Kidney capillary endothelial cell (primary cell): ENCODE measurements at places on chromosomes 5 and 9.
A peak's percentile ranks its signal among the peaks of the same experiment; 100 is the strongest.

DNA sequence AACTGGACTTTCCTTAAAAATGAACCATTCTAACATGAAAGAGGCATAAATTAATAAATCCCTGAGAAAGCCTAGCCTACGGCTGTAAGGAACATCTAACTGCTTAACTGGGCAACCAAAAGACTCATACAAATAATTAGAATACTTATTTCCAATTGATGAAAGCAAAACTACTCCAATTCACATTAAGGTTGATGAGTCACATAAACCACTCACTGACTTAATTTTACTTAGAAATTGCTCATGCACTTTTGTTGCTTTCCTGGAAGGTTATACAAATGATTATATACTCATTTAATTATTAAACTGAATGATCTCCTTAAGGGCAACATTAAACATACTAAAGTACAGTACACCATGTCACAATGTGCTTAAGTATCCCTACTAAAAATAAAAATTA lies 101.9 kb downstream of the NFIB start:
- DNase-seq = no peak

DNA sequence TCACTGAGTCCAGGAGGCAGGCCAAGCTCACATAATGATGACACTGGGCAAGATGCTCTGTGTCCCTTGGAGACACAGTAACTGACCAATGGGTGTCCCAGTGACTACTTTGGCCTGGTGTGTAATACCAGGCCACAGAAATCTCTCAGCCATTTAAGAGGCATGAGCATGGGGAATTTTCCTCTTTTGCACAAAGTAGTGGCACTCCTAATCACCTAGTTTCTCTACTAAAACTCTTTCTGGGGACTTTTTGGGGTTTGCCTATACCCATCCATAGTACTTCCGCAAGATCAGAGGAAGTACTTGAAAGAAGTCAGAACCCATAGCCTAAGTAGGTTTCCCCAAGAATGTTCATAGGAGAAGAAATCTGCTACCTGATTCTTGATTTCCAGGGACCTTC lies 161.9 kb downstream of the ARSB start:
- no peak for DNase-seq

DNA sequence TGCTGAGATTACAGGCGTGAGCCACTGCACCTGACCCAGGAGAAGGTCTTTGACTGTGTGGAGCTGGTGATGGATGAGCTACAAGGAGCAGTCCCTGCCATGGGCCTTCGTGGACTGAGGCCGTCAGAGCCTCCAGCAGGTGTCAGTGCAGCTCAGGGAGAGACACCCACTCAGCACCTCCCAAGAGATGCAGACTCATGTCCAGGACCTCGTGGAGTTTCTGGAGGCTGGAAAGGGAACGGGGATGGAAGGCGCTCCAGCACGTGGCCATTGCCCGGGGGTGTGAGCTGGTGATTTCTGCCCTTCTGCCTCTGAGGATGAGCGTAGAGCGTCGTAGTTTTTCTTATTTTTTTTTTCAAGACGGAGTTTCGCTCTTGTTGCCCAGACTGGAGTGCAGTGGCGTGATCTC lies 9.5 kb downstream of the TOR4A start:
- peak; percentile 68 for DNase-seq

- no peak for DNase-seq
Measured at GRCh38 chr9:120883608-120883996, 6.6 kb upstream of the PHF19 start.

DNA sequence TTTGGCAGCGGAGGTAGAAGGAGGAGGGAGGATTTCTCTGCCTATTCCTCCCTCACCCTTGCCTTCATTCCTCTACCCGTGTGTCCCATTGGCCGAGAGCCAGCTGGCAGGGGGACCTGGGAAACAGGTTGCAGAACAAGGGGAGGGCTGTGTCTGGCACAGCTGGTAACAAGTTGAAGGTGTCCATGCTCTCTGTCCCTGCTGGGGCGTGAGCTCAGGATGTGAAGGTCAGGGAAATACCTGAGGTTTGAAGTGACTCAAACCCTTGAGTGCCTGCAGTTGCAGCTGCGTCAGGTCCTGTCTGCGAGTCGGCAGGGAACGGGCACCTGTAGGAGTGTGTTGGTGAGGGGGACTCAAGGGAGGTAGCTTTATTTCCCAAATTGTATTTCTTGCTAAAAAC lies 16.2 kb downstream of the MIGA2 start:
- DNase-seq = no peak

DNA sequence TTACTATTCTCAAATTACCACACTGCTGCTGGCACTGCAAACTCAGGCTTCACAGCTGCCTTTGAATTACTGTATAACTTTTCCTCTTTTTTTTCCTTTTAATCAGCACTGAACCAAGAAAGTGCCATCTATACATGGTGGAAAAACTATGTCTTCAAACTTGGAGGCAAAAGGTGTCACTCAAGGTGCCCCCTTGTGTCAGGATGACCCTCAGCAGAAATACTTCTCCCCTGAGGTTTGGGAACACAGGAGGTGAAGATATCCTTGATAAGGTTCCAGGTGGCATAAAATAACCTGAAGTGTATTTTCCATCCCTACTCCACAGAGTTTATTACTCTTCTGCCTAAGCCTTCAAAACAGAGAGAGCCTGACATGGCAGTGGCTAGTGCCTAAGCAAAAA lies 14.5 kb downstream of the FRMD3 start:
- DNase-seq = no peak

DNA sequence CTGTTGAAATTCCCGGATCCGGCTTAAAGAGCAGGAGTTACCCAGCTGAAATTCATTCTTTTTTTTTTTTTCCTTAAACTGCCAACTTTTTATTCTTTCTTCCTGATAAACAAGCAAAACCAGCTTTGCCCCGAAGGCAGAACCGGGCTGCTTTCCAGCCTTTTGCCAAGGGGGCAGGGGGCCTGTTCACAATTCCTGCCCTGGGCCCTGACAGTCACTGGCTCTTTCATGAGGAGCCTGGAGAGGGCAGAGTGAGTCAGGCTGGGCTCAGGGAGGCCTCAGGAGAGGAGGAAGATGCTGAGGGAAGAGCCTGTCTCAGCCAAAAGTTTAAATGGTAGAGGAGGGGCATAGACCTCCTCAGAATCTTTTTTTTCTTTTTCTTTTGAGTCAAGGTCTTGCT lies 4.8 kb downstream of the GLIPR2 start:
- DNase-seq = peak; percentile 8

GRCh38 chr5:154143211-154143641 lies 47.3 kb upstream of the GALNT10 start:
- DNase-seq = no peak

DNA sequence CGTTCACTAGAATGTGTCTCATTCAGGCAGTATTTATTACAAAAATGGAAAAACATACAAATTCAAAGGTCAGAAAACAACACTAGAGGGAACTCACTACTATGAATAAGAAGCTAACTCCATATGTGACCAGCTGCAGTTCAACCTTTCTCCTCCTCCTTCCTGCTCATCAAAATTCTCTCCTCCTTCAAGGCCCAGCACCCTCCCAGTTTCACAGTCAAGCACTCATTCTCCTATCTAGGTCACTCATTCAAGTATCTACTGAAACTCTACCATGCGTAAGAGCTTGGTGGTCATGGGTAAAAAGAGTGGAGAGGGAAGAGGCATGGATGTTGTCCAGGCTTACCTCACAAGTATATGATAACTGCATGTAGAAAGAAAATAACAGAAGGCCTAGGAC lies 27.7 kb downstream of the ECPAS start:
- no peak for DNase-seq

DNA sequence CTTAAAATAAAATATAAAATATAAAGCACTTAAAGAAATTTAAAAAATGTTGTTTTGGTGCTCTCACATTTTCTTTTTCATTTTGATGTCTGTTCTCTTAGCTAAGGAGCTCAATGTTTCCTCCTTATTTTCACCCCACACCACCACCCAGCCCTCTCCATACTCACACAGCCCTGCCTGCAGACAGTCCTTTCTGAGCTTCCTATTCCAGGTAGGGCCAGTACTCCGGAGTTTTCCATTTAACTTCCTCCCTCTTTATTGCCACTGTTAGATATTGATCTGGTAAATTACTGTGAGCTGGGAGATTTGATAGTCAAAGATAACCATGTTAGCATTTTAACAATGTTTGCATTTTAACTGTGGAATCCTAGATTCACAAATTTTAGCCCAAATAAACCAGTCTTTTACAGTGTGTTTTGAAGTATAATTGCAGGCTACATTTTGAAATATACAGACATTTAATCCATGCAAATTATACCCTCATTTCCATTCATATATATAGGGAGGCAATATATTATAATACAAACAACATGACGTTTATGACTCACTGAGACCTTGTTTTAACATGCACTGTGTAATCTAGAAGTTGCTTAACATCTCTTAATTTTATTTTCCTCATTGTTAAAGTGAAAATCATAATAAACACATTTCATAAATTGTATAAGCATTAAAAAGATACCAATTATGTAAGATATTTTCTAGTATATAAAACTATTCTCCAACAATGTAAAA lies 927.1 kb downstream of the NR2F1-AS1 start:
- no peak for DNase-seq

DNA sequence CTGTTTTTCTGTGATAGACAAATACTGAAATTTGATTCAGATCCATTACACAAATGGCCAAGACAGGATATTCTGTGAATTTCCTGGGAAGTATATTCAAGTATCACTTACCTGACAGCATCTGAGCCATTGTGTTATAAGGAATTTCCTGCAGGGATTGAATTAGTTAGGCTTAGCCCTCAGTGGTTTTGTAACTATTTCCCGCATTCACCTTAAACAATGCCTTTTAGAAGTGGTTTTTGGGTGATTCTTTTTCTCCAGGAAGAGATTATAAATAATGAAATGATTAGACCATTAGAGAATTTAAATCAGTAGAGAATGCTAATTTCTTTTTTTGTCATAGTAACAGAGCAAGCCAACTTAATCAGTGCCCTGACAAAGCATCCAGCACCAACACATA lies 30.6 kb downstream of the ITGA1 start:
- no peak for DNase-seq

GRCh38 chr5:68365889-68366288 lies 150.3 kb downstream of the PIK3R1 start:
- no peak for DNase-seq

GRCh38 chr9:130239741-130240241 lies 25.8 kb upstream of the HMCN2 start:
- no peak for DNase-seq

GRCh38 chr9:128203024-128203706 lies at the start of gene DNM1:
DNM1 (plus strand) TSS chr9:128203379; CDS start chr9:128203471, 92 bp downstream.
- DNase-seq = peak; percentile 48

GRCh38 chr9:22623236-22623635 lies 176.6 kb downstream of the DMRTA1 start:
- no peak for DNase-seq

DNA sequence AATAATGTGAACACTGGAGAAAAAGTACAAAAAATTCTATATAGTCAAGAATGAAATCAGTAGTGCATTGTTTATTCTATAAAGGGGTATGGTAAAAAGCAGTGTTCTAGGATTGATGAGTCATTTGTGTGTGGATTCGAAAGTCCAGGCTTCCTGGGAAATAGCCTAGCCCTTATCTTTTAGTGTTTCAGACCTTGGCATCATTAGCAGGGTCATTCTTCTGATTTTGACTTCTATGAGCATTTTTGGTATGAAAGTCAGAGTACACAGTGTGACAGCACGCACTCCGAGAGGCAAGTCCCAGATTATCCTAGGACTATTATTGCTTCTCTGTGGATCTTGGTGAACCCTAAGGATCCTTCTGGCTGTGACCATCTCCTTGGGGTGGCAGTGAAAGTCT lies 16.9 kb downstream of the PCSK5 start:
- DNase-seq = peak; percentile 12

- peak; percentile 66 for DNase-seq
Measured at GRCh38 chr9:17810728-17811571, 232.1 kb downstream of the SH3GL2 start.

DNA sequence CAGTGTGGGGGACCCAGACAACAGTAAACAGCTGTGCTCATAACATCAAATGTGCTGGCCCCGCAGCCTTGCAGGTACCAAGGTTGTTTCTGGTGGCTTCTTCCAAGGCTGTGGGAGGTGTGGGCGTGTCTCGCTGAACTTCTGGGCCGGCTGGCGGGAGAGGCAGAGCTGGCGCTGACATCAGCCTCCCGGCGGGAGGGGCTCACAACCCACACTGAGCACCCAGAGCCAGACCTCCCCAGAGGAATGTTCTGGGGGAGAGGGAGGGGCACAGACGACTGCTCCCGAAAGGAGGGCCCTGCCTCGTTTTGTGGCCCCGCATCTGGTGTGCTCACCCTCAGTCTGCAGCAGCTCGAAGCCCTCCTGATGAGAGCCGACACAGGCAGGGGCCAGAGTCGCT lies 6.9 kb upstream of the SLC12A7 start:
- DNase-seq = no peak

GRCh38 chr9:129606161-129607026 lies 14.5 kb downstream of the C9orf50 start:
- DNase-seq = no peak
